BJ (cell line): ENCODE measurements at places on chromosomes 11 and 22.

DNA sequence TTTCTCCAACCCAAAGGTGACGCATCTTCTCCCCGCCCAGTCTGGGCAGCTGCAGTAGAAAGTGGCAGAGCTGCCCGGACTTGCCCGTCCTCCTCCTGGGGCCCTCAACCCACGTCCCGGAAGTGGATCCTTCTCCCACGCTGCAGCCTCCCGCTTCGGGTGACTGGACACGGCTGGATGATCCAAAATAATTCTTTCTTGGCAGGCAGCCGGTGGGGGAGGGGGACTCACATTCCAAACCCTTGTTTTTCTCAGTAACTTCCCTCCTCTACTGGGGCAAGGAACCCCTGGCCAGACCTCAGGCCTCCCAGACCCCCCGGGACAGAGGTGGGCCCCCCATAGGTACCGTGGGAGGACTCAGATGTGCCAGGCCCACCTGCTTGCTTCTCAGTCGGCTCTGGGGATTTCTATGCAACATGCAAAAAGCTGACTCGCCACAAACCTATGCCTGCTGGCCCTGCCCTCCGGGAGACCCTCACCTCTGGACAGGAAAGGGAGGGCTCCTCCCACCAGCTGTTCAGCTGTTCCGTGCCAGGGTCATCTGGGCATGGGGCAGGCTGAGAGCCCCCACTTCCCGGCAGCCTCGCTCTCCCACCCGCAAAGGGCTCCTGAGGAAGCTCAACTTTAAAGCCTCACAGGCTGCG, 1.4 kb downstream of the PLXNB2 start:
- peak; percentile 77 for DNase-seq

DNA sequence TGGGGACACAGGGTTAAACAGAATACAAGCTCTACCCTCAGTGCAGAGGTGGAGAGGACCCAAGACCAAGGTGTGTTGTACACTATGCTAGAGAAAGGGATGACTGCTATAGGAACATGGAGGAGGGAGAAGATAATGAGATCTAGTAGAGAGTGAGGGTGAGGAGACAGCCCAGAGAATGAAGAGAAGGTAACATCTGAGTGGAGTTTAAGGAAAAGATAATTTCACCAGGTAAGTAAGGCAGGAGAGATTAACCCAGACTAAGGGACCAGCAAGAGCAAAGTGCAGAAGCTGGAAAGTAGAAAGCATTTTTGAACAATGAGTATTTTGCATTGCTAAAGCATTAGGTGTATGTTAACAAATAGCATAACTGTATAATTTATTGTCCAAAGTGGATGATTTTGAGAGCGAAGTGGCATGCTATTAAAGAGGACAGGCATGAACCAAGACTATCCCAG, 128.8 kb downstream of the RASSF10 start:
- no peak for DNase-seq

DNA sequence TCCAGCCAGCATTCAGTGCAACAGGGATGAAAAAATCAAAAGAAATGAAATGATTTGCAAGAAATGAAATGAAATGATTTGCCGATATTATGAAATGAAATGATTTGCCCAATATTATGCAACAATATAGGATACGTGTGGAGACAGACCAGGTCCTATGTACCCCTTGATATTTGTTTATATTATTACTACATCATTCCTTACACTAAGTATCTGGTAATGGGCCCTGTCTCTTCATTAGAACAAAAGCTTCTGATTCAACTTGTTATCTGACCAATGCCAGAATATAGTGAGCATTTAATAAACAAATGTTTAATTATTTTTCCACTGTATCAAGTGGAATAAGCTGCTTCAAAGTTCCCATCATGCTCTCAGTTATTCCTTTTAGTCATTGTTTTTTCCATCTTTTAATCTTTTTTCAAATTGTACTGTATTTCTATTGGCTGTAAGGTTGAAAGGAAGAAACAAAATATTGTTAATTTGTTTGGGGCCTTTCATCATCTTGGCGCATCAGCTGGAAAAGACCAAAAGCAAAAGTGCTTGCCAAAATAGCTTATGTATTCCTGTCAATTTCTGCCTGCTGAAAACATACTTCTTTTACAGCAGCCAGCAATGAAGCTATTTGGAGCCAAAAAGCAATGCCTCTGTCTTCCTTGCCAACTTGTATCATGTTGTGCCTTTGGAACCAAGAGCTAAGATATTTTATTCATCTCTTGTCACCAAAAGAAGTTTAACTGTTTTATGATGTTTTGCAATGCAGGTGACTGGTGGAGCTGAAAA, 2314.9 kb downstream of the LRRC4C start:
- DNase-seq, result no peak

DNA sequence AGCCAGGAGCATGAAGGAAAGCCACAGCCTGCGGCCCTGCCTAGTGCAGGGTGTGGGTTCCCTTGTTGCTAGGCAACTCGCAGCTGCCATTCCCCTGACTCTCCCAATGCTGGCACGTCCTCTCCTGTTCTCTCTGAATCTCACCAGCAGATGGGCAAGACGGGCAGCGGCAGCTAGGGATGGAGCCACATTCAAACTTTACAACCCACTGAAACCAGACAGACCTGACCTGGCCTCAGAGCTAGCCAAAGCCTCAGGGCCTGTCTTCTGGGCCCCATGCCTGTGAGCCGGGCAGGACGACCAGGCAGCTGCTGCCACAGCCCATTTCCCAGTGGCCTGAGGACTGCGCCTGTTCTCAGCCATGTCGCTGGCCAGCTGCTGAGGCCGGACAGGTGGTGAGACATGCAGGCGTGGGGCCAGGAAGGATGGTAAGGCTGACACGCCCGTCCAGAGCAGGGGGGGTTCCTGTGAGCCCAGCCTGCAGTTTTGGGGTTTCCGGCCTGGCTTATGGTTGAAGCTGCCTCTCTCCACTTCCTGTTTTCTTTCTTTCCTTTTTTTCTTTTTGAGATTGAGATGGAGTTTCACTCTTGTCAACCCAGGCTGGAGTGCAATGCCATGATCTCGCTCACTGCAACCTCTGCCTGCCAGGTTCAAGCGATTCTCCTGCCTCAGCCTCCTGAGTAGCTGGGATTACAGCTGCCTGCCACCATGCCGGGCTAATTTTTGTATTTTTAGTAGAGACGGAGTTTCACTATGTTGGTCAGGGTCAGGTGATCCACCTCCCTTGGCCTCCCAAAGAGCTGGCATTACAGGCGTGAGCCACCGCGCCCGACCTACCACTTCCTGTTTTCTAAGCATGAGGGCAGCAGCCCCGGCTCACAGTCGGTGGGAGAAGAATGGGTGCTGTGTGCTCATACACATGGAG, 4.1 kb downstream of the SUN2 start:
- DNase-seq, result no peak

DNA sequence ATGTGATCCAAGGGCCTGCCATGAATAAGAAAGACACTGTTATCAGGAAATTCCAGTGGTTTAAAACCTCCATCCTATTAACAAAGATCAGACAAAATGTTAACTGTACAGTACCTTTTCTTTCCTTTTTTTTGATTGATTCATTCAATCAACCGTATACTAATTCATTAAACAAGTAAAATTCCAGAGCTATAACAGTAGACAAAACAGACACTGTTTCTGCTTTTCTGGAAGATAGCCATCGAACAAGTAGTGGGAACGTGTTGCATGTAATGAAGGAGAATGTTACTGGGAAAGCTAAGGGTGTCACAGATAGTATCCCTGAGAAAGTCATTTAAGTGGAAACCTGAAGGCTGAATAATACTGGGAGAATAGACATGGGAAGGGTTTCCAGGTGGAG, 73.7 kb upstream of the ALKBH3 start:
- DNase-seq, result no peak

- no peak for DNase-seq
Measured at GRCh38 chr22:20520093-20520511, 12.7 kb downstream of the MED15 start.

- DNase-seq, result no peak
Measured at GRCh38 chr11:118108513-118108912, 21.8 kb upstream of the SMIM35 start.

GRCh38 chr22:39494471-39495120, 7.5 kb upstream of the MIEF1 start:
- no peak for DNase-seq

- no peak for DNase-seq
Measured at GRCh38 chr22:49155039-49155769, 672.5 kb downstream of the BRD1 start.

DNA sequence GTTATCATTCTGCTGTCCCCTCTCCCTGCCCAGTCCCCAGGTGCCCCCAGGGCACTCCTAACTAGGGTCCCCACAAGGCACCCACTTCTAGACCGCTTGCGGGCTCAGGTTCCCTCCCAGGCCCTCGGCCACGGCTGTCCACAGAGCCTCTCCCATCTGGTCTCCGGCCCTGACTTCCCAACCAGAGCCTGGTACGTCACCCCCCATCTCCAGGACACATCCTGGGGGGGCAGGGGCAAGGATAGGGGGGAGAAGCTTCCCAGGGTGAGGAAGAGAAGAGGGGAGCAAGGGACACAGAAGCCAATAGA, 457 bp downstream of the SSTR3 start:
- no peak for DNase-seq

DNA sequence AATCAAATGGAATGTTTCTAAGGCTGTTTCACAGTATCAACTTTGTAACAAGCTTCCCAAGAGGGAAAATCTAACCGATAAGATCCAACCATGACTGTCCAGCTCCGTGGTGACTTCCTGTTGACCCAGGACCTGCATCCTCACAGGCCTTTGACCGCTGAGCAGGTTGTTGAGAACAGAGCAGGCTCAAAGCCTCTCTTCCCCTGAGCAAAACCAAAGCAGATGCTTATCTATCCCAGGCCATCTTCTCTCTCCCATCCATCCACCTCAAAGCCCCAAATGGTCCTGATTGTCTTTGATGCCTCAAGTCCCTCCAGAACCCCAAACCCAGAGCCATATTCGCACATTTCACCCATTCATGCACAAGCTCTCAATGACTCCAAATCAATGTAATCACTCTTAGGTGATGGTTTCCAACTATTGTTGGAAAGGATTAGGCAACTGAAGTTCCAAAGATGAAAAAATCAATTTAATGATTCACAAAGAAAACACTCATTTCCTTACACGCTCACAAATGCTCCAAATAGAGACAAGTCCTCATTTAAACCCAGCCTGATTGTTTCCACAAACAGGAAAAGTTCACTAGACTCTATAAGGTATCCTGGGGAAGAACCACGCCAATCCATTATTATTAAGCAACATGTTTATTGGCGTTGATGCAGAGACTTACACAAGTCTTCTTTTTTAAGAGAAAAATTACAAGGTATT, 48.7 kb downstream of the C11orf58 start:
- no peak for DNase-seq

DNA sequence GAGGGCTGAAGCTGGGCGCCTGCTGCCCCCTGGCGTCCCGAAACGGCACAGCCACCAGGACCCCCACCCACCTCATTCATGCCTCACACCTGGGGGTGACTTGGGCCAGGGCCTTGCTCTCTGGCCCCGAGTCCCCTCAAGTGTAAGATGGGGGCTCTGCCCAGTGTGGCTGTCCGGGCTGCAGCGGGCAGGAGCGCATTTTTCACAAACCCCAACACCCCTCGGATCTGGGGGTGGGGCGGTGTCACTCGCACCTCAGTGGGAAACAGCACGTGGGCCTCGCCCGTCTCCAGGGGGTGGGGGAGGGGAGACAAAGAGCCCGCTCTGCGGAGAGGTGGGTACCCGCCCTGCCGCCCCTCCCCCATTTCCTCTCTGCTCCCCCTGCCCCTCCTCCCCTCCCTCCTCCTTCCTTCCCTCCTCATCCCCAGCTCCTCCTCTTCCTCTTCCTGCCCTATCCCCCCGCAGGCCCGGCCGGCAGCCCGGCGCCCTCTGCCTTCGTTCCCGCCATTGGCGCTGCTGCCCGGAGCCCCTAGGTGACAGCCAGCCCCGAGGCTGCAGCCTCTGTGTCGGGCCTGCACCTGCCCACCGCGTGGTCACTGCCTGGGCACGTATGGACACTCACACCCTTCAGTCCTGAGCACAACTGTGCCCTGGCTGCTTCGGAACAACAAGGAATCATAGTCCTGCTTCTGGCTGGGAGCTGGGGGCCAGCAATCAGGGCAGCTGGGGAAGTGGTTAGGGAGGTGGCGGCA, 6.8 kb upstream of the CDKN1C start:
- no peak for DNase-seq

DNA sequence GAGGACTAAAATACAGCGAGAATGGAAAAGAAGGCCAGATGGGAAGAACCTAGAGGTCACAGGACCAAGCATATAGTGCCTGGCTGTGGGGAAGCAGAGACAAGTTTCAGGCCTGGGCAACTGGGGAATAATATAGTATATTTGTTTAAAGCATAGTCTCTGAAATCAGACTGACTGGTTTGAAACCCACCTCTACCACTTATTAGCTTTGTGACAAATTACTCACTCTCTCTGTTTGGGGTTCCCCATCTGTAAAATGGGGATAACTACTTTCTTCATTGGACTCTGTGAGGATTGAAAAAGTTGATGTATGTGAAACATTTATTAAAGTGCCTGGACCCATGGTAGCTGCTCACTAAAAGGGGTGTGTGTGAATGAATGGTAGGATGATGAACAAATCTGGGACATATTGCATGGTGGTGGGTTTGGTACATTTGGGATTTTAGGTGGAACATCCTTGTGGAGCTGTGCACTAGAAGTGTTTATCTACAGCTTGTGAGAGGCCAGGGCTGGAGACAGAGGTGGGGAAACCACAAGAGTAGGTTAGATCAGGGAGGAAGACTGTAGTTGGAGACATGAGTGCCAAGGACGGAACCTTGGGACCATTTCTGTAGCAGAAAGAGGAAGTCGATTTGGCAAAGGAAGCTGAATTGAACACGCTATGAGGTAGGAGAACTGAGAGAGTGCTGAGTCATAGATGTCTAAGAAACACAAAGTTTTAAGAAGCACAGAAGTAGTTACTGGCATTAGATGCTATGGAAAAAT, 52.6 kb downstream of the SWAP70 start:
- DNase-seq, result no peak

DNA sequence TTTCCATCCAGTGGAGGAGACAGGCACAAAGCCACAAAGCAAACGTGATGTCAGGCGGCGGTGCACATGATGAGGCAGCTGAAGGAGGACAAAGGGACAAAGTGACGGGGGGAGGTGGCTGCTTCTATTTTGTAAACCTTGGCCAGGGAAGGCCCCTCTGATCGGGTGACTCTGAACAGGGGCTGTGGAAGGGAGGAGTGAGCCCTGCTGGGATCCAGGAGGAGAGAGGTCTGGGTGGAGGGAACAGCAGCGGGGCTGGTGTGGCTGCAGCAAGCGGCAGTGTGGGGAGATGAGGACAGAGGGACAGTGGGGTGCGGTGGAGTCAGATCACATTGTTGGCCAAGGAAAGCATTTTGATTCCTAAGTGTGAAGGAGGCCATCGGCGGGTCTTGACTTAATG, 36.7 kb downstream of the SHISAL1 start:
- no peak for DNase-seq
